ENCODE measurements at places on chromosomes 16 and 17.
A peak's percentile ranks its signal among the peaks of the same experiment; 100 is the strongest.

DNA sequence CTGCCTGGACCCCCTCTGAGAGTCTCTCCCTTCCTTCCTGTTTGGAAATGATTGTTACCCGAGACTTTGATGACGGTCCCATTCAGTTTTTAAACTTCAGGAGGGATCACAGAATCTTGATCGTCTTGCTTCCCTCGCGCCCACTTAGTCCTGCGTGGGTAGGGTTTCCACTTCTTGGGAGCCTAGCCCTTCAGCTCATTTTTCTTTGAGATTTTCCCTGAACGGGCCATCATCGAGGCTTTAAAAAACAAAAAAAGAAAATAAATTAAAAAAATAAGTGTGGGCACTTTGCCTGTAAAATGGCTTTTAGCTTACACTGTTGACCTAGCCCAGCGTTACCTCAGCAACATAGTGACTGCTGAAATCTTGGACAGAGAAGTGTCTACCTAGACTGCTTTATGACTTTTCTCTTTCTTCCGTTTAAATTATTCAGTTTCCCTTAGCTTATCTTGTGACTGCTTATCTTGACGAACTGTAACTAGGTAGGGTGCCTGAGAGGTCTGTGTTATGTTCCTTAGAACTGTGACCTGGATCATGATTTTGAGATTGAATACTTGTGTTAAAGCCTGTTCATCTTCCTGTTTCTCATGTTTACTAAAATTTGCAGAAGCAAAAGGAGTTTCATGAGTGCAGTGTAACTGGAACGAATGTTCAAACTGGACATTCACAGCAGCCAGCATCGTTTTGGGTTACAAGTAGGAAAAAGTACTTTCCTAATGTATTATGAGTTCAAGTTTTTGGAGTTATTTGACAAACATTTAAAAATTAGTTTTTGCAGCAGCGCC is 874 bp downstream of the WWP2 start:
- DNase-seq, result no peak

DNA sequence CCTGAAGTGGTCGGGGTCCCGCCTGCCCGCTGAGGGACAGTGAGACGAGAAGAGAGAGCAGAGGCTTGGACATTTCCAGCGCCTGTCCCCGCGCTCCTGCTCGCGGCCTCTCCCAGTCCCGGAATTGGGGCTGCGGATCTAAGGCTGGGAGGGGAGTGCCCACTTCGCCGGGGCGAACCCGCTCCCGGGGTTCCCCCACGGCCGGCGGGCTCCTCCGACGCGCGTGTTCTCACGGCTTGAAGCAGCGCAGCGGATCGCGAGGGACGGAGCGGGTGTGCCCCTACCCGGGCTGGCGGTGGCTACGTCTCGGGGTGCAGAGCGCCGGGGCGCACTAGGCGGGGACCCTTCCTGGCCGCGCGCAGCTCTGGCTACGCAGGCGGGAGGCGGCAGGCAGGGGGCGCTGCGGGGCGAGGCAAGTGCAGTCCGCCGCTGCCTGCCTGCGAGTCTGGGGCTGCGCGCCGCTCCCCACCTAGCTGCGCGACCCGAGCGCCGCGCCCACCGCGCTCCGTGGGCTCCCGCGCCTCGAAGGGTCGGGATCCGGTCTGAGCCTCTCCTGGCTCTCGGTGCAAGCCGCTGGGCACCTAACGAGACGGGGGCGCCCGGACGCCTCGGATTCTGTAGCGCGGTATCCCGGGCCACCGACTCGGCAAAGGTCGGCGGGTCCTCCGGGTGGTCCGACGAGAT is 1.2 kb downstream of the NGFR start:
- peak; percentile 85 for DNase-seq

- DNase-seq, result no peak
Observed at GRCh38 chr16:10729104-10730048, 14.3 kb upstream of the NUBP1 start.

DNA sequence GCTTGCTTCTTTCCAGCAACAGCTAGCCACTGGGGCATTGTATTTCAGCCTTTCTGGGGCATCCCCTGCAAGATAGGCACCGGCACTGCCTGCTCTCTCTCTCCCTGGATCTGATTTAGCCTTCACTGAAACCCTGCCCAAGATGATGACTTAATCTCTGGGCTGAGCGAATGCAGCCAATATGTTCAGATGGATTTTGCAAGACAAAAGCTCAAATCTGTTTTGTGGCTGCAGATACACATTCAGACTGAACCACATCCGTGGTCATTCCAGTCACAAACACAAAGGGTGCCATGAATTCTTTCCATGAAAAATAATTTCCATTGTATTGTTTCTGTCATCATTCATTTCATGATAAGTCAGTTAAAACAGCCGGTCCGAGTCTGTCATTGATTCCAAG is 24.2 kb downstream of the SOST start:
- no peak for DNase-seq

GRCh38 chr17:62791767-62792446 is 16.2 kb downstream of the MARCHF10 start:
- no peak for DNase-seq

- no peak for DNase-seq
Observed at GRCh38 chr16:31535737-31536136, 8.0 kb downstream of the AHSP start.

GRCh38 chr17:66655861-66656260 is 179.1 kb upstream of the CACNG5 start:
- DNase-seq, result peak; percentile 44

- peak; percentile 49 for DNase-seq
Observed at GRCh38 chr17:39867880-39868553, at the start of gene ZPBP2. Gene ZPBP2 (plus strand): TSS chr17:39868202. CDS start chr17:39868355, 153 bp downstream.

DNA sequence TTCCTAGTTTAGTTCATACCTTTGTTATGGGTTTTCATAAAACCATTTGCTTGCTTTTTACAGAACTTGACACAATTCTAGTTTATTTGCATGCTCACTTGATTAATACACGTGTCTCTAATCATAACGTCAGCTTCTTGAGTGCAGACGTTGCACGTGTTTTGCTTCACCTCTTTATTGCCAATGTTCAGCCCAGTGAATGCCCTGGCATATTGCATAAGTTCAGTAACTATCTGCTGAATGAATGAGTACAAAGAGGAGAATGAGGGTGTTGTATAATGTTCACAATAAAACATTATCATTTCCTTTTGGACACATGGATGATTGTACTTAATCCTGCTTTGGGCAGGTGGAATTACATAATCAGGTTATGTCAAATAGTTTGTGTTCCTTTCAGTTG is 519.8 kb downstream of the HS3ST4 start:
- no peak for DNase-seq

- no peak for DNase-seq
Observed at GRCh38 chr16:47592232-47592631, 131.1 kb downstream of the PHKB start.

- no peak for DNase-seq
Observed at GRCh38 chr17:78450696-78451345, 72.4 kb downstream of the PGS1 start.

- DNase-seq, result peak; percentile 3
Observed at GRCh38 chr17:49388290-49388640, 26.2 kb upstream of the ZNF652 start.

GRCh38 chr16:56793492-56793891 is 63.6 kb downstream of the NUP93 start:
- DNase-seq, result no peak

DNA sequence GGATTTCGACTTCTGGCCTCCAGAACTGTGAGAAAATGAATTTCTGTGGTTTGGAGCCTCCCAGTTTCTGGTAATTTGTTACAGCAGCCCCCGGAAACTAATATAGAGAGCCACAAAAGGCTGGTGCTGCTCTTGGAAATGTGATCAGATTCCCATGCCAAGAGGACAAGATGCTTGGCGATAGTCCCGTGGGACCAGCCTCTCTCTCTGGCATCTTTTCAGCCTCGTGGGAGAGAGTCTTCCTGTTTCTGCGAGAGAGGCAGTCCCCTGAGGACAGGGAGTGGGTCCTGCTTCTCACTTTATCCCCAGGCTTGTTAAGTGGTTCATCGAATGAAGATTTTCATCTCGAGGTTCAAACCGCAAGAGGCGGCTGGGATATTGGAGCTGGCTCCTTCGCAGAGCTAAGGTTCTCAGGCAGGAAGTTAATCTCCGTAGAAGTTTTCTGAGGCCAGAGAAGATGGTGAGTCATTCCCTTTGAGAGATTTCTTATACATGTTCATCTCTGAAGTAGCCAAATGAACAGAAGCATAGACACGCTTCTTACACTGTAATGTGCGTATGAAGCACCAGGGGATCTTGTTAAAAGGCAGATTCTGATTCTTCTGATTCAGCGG is 211.6 kb upstream of the SDK2 start:
- DNase-seq, result no peak

GRCh38 chr17:41254861-41255260 is 323 bp upstream of the KRTAP9-9 start:
- DNase-seq, result no peak

DNA sequence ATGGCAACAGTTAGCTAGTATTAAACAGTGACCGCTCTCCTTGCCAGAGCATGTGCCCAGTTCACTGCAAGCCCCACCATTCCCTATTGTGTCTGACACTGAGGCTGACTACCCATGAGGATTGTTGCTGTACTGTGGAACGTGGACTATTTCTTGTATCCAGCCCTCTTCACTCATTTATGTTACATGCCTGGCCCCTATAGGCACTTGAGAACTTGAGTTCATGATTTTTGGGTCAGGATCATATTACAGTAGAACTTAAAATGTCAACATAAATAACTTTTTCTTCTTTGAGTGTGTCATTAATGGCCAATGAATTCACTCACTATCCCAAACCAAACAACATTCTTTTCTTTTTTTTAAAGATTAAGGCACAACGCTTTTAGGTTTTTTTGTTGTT is 55.7 kb downstream of the LYRM1 start:
- no peak for DNase-seq

DNA sequence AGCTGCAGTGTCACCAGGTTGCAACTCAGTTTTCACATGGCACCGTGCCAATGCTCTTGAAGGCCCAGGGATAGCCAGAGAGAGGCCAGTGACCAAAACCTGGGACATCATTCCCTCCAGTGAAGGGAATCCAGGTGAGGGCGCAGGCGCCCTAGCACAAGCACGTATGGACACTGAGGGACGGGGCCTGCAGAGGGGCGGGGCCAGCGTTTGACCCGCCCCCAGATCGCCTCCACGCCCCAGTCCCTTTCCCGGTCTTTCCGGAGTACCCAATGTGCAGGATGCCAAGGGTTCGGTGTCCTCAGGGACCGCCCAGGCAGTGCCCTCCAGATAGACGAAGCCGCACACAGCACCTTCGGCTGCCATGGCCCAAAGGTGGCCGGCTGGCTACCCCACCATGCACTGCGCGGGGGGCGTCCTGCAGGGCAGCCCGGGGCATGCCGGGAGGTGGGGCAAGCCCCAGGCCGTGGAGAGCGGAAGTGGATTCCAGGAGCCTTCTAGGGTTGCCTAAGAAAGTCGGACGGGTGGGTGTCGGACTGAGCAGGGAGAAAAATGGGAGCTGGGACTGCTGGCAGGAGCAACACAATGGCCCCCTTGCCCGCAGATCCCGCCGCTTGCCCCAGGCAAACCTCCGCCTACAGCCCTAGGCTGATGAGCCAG is 4.6 kb downstream of the SLC12A4 start:
- no peak for DNase-seq

GRCh38 chr16:68370581-68371275 is 59.9 kb downstream of the PRMT7 start:
- no peak for DNase-seq

DNA sequence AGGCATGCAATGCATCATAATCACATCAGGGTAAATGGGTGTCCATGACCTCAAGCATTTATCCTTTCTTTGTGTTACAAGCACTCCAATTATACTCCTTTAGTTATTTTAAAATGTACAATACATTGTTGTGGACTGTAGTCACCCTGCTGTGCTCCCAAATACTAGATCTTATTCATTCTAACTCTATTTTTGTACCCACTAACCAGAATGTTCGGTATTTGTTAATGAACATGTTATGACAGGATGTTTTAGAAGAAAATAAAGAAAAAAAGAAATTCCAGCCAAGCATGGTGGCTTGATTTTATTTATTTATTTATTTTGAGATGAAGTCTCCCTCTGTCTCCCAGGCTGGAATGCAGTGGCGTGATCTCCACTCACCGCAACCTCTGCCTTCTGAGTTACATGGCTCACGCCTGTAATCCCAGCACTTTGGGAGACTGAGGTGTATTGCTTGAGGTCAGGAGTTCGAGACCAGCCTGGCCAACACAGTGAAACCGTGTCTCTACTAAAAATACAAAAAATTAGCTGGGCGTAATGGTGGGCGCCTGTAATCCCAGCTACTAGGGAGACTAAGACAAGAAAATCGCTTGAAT is 1.8 kb upstream of the NDE1 start:
- DNase-seq, result no peak

- no peak for DNase-seq
Observed at GRCh38 chr17:5405400-5405799, 14.1 kb downstream of the NUP88 start.

- no peak for DNase-seq
Observed at GRCh38 chr16:27514806-27515205, 34.9 kb downstream of the GTF3C1 start.

DNA sequence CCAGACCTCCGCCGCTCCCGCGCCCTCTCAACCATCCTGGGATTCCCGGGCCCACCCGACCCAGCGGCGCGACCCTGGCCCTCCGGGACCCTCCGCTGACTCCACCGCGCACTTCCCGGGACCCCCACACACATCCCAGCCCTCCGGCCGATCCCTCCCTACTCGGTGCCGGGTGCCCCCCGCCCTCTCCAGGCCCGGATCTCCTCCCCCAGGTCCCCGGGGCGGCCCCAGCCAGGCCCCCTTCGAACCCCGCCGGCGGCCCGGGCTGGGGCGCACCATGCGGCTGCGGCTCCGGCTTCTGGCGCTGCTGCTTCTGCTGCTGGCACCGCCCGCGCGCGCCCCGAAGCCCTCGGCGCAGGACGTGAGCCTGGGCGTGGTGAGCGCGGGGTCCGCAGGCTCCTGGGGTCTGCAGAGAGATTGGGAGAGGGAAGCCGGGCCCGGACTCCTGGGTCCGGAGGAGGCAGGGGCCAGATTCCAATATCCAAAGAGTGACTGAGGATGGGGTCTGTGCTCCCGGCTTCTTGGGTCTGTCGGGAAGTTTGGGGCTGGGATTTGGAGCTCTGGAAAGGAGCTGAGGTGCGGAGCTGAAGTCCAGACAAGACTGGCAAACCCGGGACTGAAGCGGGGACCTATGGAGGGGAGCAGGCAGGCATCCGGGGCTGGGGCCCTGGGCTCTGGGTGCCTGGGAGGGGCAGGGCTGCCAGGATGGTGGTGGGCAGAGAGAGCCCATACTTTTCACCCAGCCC is 453 bp downstream of the MMP25 start:
- no peak for DNase-seq

DNA sequence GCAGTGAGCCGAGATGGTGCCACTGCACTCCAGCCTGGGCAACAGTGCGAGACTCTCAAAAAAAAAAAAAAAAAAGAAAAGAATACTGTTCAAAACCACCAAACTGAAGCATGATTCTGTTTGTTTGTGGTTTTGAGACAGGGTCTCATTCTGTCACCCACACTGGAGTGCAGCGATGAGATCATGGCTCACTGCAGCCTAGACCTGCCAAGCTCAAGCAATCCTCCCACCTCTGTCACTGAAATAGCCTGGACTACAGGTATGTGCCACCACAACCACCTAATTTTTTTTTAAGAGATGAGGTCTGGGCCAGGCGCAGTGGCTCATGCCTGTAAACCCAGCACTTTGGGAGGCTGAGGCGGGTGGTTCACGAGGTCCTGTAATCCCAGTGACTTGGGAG is 4.3 kb downstream of the SUMO2 start:
- DNase-seq, result no peak

- no peak for DNase-seq
Observed at GRCh38 chr16:52741351-52741750, 194.4 kb upstream of the TOX3 start.

GRCh38 chr16:56351481-56351880 is 73.9 kb downstream of the AMFR start:
- no peak for DNase-seq

GRCh38 chr16:68644715-68645493 is at the start of gene CDH3:
Gene CDH3 (plus strand): TSS chr16:68645310. CDS start chr16:68645380, 70 bp downstream.
- no peak for DNase-seq
